HT1080 (cell line): ENCODE measurements at places on chromosomes 1 and 21.

- DNase-seq: no peak
These were observed 13.6 kb downstream of the UBL4B start for GRCh38 chr1:110125810-110126209.

GRCh38 chr21:34897828-34898227, 151.3 kb downstream of the RUNX1 start:
- DNase-seq: no peak

DNA sequence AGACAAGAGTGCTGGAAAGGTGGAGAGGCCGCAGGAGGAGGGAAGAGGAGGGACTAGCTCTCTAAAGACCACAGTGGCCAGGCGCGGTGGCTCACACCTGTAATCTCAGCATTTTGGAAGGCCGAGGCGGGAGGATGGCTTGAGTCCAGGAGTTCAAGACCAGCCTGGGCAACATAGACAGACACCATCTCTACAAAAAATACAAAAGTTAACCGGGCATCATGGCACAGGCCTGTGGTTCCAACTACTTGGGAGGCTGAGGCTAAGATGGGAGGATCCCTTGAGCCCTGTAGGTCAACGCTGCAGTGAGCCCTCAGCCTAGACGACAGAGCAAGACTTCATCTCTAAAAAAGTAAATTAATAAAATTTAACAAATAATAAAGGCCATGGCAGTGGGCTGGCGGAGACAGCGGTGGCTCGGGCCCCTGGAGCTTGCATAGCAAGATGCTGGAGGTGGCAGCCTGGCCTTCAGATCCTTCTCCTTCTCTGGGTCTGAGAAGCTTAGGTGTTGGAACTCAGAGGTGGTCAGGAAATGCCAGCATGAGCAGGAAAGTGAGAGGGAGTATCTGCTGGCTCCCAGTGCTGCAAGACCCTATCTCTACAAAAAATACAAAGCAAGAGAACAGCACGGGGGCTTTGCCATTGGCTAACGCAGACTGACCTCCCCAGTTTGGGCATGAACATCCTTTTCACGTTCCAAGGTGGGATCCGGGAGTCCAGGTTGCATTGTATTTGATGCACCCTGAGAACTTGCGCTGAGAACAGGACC, 10.7 kb downstream of the WNT3A start:
- DNase-seq: no peak

GRCh38 chr1:59046730-59047157, 250.2 kb upstream of the FGGY start:
- no peak for DNase-seq

- no peak for DNase-seq
These were observed 725 bp upstream of the ARPC5 start for GRCh38 chr1:183636334-183636682.
